ENCODE measurements at places on chromosomes 13 and 19.

GRCh38 chr19:5949792-5950305 is 28.1 kb downstream of the RANBP3 start:
- no peak for DNase-seq

DNA sequence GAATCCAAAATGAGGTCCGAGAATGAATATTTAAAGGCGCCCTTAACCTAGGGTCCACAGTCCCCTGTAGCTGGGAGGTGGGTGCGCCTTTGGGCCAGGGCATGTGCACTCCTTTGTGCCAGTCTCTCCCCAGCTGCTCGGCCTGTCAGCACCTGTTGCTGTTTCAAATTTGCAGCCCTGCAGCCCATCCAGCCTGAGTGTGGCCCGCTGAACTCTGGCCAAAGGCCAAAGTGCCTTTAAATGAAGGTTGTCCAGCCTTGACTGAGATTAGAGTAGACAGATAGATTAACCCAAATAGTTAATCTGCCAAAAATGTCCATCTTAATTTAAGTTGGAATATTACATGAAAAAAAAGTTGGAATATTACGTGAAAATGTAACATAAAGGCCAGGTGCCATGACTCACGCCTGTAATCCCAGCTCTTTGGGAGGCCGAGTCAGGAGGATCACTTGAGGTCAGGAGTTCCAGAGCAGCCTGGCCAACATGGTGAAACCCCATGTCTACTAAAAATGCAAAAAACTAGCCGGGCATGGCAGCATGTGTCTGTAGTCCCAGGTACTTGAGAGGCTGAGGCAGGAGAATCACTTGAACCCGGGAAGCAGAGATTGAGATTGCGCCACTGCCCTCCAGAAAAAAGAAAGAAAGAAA is 25.3 kb downstream of the TPT1 start:
- DNase-seq = no peak

- DNase-seq = no peak
Observed at GRCh38 chr19:472005-472858, 11.4 kb upstream of the SHC2 start.

DNA sequence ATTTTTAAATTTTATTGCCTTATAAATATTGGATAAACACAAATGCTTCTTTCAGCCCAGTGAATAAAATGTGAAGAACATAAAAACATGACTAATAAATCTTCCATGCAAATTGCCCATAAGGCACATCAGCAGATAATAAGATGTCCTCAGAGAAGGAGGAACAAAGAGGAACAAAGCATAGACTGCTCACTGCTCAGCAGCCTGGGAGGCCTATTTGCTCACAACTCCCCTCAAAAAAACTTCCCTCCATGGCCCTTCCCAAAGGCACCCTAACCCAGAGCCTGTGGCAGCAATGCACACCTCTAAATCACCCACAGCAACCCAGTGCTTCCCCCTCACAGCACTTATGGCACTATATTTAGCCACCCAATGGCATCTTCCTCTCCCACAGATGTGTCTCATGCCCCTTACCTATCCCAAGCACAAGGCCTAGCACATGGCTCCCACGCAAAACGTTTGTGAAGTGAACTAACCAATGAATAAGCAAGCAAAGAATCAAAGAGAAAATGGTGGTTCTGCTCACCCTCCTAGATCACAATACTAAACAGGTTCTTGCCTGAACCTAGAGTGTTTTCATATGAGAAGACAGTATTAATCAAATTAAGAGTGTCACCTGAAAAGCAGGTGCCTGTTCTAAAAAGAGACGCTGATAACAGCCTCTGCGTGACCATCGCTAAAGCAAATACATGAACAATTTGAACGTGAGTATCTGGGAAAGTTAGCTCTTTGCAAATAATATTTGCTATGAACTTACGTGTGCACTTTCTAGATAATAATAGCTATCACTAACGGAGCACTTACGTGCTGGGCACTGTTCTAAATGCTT is 96.9 kb downstream of the TBC1D4 start:
- no peak for DNase-seq

GRCh38 chr13:101706651-101707050 is 254.2 kb downstream of the ITGBL1 start:
- DNase-seq = no peak

- no peak for DNase-seq
Observed at GRCh38 chr19:39509233-39509632, 5.7 kb upstream of the SELENOV start.

DNA sequence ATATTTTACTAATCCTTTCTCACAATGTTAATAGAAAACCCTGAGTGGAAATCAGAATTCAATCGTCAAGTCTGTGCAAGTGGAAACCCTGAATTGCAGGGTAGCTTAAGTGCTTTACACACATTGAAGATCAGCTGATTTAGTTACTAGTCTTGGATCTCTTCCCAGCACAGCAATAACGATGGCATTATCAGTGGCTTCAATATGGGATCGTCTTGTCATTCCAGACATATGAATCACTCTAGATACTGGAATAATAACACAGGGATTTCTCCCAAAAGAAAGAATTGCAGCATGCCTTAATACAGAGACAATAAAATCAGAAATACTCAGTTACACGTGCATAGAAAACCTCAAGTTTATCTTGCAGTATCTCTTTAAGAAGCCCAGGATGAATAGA is 12.6 kb upstream of the METTL21C start:
- no peak for DNase-seq

GRCh38 chr13:104798486-104798885 is 1732.3 kb upstream of the SLC10A2 start:
- no peak for DNase-seq
